ENCODE measurements at places on chromosomes 11 and 22.

DNA sequence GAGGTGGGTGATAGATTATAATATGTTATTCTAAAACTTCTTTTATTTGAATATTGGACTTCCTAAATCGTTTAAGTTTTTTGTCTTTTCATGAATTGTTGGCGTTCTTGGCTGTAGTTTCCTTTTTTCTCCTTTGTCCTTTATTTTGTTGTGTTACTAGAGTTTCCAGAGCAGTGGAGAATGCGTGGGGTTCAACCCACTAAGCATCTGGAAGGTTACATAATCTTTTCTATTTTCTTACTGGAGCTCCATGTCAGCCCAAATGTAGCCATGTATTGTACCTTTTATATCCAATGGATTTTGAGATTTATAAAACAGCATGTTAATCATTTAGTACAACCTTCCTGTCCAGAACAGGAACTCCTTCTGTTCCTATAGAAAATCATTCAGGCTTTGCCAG, 63.2 kb downstream of the PPP6R3 start:
- no peak for DNase-seq

GRCh38 chr11:127640561-127641451, 640.2 kb upstream of the KIRREL3 start:
- no peak for DNase-seq

DNA sequence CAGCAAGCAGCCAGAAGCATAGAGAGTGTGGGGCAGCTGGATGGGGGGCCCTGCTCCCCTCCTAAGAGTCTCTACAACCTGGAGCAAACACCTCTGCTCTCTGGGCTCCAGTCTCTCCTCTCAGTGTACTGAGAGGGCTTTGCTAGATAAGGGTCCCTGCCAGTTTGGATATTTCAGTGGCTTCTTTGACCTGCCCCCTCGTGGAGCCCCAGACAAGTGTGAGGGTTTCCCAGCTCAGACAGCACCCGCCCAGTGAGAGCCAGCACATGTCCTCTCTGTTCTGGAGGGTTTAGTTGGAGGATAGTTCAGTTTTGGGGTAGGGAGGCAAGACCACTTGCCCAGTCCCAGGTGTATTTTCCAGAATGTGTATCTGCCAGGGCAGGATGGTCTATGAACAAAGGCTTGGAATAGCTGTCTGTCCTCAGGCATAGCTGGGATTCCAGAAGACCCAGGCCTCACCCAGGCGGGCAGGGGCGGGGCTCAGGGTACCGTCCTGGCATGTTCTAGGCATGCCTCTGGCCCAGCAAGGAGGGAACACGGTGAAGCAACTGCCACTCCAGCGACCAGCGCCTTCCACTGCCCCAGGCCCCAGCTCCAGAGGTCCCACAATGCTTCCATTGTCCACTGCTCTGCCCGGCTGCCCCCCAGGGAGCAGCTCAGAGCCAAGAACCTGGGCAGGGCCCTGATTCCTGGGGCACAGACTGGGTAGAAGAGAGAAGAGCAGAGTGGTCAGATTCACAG, 7.5 kb upstream of the MICALL1 start:
- no peak for DNase-seq

- DNase-seq, result no peak
Measured at GRCh38 chr11:46521961-46522681, 71.7 kb downstream of the AMBRA1 start.

DNA sequence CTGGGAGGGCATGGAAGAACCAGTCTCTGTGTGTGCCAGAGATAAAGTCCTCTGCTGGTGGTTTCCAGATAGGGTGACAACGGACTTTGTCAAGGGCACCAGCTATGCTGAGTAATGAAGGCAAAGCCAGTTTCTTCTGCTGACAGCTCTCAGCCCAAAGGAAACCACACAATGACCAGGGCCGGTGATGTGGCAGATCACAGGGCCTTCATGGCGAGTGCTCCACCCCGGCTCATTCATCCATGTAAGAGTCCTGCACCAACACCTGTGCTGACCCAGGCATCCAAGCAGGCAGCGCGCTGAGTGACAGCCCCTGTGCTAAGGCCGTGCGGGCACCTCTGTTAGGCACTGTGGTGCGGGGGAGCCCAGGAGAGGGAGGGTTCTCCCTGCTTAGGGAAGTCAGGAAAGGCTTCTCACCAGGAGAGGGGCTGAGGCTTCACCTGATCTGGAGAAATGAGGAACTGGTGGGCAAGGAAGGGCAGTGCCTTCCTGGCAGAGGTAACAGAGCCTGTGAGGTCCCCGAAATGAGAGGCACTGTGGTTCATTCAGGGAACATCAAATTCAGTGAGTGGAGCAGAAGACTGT, 33.8 kb downstream of the TP53I11 start:
- DNase-seq, result no peak

DNA sequence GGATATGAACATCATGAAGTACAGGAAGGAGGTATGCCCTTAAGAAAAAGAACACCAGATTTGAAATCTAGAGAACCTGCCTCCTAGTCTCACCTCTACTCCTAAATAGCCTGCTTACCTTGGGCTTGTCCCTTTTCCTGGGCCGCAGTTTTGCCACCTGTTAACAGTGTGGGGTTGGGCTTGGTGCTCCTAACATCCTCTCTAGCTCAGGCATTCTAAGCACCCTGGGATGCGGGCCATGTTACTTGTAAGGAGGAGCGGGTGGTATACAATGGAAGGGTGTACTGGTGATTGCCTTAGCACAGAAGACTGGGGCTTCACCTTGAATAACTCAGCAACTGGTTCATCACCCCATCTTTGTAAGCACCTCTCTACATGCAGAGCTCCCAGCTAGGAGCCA, 48.7 kb downstream of the TIMP3 start:
- no peak for DNase-seq

- no peak for DNase-seq
Measured at GRCh38 chr22:18991821-18992442, 55.8 kb upstream of the PRODH start.
